ENCODE measurements at places on chromosomes 2 and 18.

DNA sequence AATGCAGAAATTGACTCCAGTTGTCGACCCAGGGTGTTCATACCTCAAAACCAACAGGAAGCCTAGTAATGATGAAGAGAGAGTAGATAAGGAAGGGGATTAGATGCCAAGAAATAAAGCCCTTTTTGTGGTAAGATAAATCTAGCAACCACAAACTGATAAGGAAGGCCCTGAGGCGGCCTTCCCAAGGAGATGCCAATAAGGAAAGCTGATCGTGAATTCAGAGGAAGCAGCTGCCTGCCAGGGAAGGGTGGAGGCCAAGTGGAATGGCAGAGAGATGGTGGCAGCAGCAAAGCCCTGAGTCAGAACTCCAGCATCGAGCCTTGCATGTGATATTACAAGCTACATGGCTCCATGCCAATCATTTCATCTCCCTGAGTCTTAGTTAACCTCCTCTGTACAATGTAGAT lies 126.3 kb downstream of the IRS1 start:
- DNase-seq, result peak; percentile 77

- DNase-seq, result no peak
Measured at GRCh38 chr2:9097239-9097638, 93.8 kb upstream of the MBOAT2 start.

- peak; percentile 65 for DNase-seq
Measured at GRCh38 chr18:55152801-55153200, 193.5 kb upstream of the CCDC68 start.

DNA sequence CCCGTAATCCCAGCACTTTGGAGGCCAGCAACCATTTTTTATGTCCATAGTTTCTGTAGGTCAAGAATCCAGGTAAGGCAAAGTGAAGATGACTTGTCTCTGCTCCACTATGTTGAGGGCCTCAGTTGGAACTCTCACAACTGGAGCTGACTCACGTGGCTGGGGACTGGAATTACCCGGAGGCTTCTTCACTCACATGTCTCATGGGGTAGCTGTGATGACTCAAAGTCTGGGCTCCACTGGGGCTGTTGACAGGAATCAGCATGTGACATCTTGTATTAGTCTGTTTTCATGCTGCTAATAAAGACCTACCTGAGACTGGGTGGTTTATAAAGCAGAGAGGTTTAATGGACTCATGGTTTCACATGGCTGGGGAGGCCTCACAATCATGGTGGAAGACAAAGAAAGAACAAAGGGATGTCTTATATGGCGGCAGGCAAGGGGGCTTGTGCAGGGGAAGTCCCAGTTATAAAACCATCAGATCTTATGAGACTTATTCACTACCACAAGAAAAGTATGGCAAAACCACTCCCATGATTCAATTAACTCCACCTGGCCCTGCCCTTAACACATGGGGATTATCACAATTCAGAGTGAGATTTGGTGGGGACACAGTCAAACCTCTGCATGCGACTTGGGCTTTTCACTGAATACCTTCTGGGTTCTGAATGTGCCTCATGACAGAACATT lies 7.8 kb upstream of the PPP1R1C start:
- DNase-seq, result peak; percentile 35

DNA sequence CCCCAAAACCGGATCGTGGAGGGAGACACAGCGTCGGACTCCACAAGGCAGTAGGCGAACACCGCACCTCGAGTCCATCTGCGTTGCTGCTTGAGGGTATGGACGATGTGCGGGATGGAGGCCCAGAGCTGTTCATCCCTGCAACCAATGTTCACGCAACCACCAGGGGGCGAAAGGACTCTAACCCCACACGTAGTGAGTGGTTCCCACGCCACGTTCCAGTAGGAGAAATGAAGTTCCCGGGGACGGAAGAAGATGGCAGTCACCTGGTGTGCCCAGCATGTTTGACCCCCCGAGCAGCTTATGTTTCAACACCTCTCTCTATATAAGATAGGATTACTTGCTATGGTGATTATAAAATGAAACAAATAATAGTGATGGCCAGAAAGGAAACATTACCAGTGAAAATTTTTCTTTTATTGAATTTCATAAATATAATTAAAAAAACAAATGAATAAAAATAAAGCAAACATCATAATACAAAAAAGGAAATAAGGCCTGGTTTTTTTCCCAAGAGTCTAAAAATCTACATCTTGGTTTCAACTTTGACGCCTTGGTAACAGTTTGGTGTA lies 184.3 kb downstream of the SH3BP4 start:
- peak; percentile 77 for DNase-seq

DNA sequence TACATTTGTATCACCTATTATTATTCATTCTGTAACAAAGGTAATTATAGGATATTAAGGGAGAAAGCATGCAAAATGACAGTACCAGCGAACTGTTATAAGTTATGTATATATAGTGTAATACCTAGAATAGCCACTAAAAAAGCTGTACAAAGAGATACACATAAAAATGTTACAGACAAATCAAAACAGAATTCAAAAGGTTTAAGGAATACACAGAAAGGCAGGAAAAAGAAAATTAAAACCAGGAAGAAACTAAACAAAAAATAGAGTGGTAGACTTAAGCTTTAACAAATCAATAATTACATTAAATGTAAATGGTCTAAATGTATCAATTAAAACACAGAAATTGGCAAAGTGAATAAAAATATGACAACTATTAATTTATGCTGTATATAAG lies 176.4 kb upstream of the REV1 start:
- DNase-seq, result no peak

DNA sequence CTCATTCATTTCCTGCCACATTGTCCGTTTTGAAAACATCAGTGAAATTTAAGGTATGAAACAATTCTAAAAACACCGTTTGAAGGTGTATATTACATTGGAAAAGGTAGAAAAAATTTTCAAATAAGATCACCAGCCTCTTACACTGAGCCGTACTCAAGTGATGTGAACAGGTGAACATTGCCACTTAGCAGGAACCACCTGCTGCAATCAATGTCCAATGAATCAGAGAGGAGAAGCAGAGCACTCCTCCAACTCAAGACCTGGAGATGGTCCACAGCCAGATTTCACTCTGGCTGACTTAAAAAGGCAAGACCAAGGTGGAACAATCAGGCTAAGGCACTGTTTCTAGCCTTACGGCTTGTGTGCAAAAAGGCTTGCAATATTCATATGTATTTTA lies 110.3 kb upstream of the TTN start:
- no peak for DNase-seq

GRCh38 chr2:140529706-140530105 lies 1601.1 kb downstream of the LRP1B start:
- no peak for DNase-seq

GRCh38 chr18:70415823-70416488 lies 127.1 kb downstream of the SOCS6 start:
- peak; percentile 13 for DNase-seq

DNA sequence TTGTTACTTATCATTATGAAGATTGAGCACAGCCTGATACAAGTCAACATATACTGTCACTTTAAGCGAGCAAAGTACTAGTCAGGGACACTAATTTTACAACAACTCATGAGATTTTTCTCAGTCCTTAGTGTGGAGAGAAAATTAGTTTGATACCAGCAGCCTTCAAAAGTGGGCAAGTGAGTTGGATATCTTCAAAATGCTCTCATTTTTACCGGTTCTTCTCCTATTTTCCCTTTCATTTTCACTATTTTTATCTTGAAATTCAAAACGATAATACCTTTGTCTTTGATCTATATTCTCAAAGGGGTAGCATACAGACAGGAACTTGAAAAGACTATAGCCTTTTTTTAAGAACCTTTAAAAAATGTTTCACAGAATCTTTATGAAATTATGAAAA lies 52.0 kb upstream of the UBXN4 start:
- DNase-seq, result no peak

DNA sequence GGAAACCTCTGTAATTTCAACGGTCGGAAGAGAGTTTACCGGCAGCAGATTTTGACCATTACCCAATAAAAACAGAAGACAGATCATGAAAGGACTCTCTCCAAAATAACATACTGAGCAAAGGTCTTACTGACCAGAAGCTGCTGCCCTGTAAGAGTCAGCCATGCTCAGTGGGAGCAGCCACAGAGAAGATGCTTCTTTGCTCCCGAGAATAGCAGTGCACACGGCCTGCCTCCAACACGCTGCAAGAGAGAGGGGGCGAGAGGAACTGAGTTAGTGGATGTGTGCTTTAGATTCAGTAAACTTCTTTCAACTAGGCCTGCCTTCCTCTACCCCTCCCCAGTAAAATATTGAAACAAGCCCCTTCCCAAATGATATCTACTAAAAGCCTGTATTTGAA lies 103.7 kb downstream of the NCK2 start:
- DNase-seq, result no peak

GRCh38 chr2:128219891-128220290 lies 98.8 kb downstream of the HS6ST1 start:
- DNase-seq, result no peak

- no peak for DNase-seq
Measured at GRCh38 chr2:3682811-3683210, 20.6 kb upstream of the DCDC2C start.

GRCh38 chr18:22005191-22005841 lies 164.1 kb upstream of the GATA6 start:
- peak; percentile 5 for DNase-seq

- peak; percentile 47 for DNase-seq
Measured at GRCh38 chr2:169933124-169933711, 106.0 kb downstream of the UBR3 start.

DNA sequence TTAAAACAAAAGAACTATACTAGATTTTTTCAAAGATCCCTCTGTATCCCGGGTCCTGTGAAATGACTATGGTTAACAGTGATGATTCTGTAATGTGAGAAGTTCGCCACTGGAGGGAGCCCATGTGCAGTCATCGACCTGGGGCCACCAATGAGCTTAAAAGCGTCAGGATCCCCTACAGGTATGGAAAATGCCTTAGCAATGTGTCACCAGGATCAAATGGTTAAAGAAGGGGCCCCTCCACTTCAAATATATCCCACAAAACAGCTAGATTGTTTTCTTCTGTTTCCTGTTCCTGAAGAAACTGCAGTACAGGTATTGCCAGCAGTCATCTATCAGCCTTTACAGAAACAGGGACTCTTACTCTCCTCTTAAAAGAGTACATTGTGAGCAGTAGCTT lies 15.3 kb downstream of the CHRNA1 start:
- DNase-seq, result peak; percentile 49

DNA sequence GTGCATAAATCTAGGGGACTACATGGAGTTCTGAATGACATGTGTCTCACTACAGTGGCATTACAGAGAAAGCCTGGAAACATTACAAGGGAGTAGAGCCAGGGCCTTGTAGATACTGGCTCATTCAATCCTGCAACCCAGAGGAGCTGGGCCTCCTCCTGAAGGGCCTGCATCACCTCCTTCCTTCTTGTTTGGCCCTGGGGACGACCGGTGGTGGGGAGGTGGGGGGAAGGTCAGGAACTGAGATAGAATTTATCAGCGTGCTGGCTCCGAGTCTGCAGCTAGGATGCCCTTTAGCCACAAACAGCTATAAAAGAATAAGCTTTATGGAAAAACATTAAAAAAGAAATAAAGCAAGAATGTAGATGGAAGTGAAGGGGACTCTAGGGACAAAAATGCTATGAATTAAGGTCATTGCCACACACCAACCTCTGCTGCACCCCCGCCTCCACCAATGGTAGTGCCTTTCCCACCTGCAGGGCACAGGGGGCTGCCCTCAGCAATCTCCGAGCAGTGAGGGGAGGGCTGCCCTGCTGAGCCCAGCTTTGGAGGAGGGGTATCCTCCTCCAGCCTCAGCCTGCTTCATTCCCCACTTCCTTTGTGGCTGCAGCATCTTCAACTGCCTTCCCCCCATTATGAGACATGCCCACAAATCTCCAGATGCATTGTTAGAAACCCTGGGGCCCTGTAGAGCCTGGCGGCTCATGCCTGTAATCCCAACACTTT lies 149.0 kb downstream of the MSH2 start:
- no peak for DNase-seq

- DNase-seq, result peak; percentile 96
Measured at GRCh38 chr2:150997702-150998440, 263.8 kb downstream of the RBM43 start.

GRCh38 chr2:86068136-86068588 lies 37.5 kb downstream of the POLR1A start:
- peak; percentile 14 for DNase-seq

DNA sequence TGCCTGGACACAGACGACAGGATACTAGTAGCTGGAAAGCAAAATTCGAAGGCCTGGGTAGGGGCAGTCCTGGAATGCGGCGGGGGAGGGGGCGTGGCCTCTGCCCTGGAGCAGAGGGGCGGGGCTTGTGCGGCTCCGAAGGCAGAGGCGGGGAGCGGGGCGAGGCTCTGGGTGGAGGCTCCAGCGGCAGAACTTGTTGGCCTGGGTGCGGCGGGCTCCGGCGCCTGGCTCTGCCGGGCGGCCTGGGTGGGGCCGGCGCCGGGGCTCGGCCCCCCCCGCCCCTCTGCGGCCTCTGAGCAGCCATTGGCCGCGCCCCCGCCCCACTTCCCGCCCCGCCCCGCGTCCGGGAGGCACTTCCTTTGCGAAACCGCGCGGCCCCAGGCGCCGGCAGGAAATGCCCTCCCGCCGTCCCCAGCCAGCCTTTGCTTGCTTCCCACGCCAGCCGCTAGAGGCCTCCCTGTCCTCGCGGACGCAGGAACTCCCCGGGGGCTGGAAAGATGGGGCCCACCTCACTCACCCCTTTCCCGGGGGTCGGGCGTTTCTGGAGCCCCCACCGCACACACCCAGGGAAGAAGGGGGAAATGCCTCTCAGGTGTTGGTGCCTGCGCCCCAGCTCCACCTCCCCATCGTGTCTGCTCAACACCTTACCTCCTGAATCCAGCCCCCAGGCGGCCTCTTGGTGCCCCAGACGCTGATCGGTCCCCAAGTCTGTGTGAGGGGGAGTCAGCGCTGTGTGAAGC lies 6.7 kb downstream of the CTDSP1 start:
- DNase-seq, result peak; percentile 96

- no peak for DNase-seq
Measured at GRCh38 chr18:46675112-46675511, 18.1 kb upstream of the LOXHD1 start.

DNA sequence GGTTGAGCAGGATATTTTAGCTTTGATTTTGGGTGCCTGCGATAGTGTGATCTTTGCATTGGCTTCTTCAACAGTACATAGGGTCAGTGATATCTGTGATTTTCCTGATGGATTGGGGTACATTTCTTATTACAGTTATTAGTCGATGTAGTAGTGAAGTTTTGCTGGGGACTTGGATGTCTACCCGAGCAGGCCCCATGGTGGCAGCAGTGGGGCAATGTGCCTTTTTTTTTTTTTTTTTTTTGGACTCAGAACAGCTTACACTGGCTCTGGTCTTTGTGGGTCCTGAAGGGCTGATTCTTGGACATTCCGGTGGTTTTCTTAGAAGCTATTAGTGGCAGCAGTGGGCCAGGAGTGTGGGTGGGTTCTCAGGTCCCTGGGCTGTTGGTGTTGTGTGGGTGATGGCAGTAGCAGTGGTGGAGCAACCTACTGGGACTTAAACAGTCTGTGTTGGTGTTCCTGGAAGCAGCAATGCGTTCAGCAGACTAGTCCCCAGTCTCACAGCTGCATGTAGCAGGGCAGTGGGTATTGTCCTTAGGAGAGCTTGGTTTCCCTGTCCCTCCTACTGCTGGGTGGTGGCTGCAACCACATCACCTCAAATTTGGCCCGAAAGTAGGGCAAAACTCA lies 53.7 kb upstream of the SLC4A10 start:
- no peak for DNase-seq

- DNase-seq, result peak; percentile 99
Measured at GRCh38 chr18:68177807-68178702, 536.9 kb downstream of the TMX3 start.

- no peak for DNase-seq
Measured at GRCh38 chr18:36064027-36064808, 3.1 kb downstream of the RPRD1A start.

- DNase-seq, result no peak
Measured at GRCh38 chr18:31199190-31199769, 36.6 kb upstream of the DSC1 start.

- DNase-seq, result peak; percentile 75
Measured at GRCh38 chr2:233556881-233557736, 9.5 kb downstream of the USP40 start.

All from fibroblast of skin of abdomen (primary cell).